ENCODE measurements at places on chromosomes 2 and 18.

DNA sequence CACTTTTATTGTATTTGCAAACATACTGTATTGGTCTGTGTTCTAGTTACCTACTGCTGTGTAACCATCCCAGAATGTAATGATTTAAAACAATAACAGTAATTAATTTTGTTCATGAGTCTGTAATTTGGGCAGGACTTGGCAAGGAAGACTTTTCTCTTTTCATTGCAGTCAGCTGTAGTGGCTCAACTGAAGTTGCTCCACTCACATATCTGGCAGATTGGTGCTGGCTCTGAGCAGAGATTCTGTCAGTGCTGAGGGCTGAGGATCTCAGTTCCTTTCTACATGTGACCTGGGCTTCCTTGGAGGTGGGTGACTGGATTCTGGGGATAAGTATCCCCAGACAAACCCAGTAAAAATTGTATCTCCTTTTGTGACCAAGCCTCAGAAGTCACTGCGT is 26.6 kb downstream of the PTPN4 start:
- no peak for DNase-seq

DNA sequence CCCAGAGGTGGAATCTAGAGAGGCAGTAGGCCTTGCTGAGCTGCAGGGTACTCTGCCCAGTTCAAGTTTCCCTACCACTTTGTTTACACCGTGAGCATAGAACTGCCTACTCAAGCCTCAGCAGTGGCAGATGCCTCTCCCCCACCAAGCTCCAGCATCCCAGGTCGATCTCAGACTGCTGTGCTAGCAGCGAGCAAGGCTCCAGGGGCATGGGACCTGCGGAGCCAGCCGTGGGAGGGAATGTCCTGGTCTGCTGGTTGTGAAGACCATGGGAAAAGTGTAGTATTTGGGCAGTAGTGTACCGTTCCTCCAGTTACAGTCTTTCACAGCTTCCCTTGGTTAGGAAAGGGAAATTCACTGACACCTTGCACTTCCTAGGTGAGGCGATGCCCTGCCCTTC is 50.6 kb upstream of the FSIP2 start:
- DNase-seq: no peak

GRCh38 chr2:37466533-37467222 is 122.2 kb downstream of the QPCT start:
- DNase-seq: no peak

DNA sequence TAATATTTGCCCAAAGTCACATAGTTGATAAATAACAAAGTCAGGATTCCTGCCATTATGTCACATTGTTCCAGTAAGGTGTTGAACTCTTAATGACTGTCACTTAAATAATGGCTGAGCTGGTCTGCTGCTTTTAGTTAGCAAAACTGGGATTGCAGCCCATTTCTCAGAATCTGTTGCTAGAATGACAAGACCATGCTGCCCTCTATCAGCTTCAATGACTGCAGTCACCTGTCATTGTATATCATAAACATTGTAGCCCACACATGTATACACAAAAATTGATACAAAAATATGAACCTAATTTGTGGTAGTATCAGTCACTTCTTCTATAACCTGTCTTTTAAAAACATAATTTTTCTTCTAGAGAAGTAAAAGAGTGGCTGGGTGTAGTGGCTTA is 121.1 kb downstream of the FAM161A start:
- no peak for DNase-seq

Measured in DMS53 (cell line).